Stimulated activated CD8-positive, alpha-beta memory T cell treated with anti-CD3 and anti-CD28 coated beads, Interleukin-15, amount 100 ng/mL, for 4 hours (primary cell): ENCODE measurements at places on chromosomes 6 and 20.

GRCh38 chr6:139917951-139918630 is 543.6 kb upstream of the CITED2 start:
- no peak for DNase-seq

DNA sequence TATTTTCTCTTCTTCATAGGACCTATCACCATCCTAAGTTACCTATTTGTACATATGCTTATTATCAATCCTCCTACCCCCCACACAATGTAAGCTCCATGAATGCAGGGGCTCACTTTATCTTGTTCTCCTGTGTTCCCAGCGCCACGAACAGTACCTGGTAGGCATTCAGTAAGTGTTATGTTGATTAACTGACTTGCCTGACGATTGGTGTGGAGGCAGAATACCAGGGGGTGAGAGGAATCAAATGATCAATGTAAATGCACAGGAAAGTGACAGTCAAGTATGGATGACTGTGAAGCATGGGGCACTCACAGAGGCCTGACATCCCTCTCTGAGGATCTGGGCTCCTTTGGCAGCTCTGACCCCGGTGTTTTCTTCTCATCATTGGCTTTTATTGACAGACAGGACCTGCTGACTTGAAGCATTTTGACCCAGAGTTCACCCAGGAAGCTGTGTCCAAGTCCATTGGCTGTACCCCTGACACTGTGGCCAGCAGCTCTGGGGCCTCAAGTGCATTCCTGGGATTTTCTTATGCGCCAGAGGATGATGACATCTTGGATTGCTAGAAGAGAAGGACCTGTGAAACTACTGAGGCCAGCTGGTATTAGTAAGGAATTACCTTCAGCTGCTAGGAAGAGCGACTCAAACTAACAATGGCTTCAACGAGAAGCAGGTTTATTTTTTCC is 6.1 kb upstream of the IFT52 start:
- DNase-seq, result no peak

DNA sequence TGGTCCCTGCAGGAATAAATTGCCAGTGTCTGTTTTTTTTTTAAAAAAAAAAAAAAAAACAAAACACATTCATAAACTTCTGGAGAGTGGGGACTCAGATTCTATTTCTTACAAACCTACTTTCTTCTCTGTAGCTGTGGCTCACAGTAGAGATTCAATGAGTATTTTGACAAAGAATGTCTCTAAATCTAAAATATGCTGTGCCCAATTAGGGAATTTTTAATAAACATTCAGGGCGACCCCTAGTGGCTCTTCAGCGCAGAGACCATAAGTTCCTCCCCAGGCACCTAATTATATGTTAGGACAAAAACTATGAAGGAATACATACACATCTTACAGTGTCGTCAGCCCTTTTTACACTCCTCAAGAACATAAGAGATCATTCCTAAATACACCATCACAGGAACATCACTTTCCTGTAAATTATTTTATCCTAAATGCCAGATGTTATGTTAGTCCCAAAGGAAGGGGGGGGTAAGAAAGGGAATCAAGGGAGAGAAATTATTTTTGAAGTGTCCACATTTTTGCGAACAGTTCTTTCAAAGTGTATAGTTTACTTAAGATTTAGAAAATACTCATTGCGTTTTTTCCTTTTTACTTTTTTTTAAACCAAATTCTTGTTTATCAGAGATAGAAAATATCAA is 21.8 kb upstream of the NAA20 start:
- no peak for DNase-seq

DNA sequence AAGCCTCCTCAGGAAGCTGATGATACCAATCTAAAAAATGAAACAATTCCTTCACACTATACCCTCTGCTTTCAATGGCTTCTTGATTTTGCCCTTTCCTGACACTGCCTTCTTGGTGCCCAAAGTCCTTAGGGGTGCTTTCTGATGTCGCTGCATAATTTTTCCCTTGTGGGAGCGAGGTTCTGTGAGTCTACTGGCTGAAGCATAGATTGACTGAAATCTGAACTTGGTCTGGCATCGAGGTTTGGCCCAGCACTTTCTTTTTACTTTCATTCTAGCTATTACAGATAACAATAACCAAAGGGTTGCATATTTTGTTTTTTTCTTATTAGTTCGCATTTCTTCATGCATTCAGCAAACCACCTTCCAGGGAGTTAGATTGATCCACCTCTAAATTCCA is 65.8 kb downstream of the E2F3 start:
- DNase-seq, result no peak

DNA sequence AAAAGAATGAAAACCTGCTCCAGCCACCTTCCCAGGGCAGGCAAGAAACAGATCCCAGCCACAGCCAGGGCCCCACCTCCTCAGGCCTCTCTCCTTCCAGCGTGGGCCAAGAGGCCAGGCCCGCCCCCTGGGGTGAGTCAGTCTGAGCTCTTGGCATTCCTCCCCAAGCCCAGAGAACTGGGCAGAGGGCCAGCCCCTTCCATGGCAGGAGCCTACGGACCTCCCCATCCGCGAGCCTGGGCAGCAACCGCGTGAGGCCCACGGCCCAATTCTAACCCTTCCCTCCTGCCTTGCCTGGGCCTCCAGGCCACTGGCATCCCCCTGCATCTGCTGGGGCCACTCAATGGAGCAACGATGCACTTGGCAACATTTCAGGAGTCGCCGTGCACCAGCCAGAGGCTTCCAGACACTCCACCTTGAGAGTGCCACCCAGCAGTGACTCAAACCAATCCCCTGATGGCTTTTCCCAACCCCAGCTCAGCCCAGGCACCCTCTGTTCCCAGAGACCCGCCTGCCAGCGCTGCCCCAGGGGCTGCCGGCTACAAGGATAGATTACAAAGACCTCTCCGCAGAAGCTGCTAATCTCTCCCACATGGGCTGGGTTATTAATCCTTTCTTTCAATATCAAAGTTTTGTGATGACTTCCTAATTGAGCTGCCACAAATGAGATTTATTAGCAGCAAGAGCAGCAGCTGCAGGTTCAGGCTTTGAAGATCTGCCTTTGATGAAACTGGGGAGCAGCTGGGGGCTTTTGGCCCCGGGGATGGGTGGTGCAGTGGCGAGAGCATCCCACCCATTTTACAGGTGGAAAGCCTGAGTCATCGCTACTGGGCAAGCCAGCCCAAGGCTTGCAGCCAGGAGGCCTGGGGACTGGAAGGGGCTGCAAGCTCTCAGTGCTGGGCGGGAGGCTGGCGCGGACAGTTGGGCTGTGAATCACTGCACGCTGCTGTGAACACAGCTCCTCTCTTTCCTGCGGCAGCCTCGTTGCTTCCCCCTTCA is 85.7 kb downstream of the NFATC2 start:
- no peak for DNase-seq

DNA sequence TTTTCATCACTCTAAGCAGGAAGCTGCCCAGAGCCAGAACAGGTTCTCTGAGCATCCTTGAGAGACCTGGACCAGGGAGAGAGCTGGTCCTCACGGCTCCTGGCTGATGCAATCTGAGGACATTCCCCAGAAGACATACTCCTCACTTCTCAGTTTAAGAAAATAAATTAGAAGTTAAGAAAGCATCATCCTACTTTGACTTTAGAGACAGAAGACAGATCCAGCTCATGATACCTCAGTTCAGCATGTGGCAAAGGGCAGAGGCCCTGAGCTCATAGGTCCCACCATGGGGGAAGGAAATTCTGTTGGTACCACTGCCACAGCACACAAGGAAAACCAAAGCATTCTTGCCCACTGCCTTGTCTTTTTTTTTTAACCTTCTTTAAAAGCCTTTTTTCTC is 378.1 kb upstream of the JARID2 start:
- DNase-seq, result no peak

DNA sequence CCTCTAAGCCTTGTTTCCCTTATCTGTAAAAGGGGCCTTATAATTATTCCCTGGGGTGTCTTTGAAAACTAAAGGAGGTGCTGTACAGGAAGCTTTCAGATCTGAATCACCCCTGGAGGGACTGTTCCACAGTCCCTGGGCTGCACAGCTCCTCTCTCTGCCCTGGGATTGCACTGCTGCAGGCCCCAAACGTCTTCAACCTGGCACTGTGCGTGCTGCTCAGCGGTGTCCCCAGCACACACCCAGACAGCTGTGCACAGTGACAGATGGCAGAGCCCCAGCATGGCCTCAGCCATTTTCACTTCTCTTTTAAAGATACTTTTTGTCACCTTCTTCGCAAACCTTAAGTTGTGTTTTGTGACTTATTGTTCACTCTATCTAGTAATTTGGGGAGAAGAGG is 50.7 kb upstream of the INSM1 start:
- DNase-seq, result no peak

DNA sequence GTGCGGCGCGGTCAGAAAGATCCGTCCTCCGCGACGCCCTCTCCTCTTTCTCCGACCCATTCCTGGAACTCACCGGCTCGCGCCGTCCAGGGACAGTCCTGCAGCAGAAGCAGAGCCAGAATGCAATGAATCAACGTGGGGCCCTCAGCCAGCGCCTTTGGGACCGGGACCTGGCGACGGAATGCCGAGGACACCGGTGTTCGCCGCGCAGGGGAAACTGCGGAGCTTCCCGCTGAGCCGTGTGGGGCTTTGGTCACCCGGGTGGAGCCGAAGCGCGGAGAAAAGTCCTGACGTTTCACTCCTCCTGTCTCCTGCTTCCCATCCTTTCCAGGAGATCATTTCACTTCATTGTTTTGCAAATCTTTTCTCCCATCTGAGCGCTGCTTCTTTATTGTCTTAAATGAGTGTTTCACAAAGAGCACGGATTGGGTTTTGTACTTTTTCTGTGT is 26.5 kb downstream of the ULBP1 start:
- DNase-seq, result no peak

DNA sequence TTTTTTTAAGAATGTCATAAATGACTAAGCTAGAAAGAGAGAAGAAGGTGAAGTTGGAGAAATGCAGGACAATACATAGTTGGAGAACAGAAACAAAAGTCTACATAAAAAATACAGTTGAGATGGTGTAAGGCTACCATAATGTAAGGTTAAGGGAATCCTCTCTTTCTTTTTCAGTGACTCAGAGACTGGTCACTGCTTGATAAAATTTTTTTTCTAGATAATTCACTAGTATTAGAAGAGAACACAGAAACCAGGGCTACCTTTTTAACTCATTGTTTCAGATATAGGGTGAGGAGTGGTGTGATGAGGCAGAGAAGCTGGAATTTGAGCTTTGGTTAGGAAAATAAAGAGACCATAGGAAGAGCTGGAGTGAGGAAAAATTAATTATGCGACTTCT is 18.2 kb upstream of the EDN1 start:
- no peak for DNase-seq

GRCh38 chr6:105503641-105504040 is 100.8 kb upstream of the PREP start:
- DNase-seq, result no peak

DNA sequence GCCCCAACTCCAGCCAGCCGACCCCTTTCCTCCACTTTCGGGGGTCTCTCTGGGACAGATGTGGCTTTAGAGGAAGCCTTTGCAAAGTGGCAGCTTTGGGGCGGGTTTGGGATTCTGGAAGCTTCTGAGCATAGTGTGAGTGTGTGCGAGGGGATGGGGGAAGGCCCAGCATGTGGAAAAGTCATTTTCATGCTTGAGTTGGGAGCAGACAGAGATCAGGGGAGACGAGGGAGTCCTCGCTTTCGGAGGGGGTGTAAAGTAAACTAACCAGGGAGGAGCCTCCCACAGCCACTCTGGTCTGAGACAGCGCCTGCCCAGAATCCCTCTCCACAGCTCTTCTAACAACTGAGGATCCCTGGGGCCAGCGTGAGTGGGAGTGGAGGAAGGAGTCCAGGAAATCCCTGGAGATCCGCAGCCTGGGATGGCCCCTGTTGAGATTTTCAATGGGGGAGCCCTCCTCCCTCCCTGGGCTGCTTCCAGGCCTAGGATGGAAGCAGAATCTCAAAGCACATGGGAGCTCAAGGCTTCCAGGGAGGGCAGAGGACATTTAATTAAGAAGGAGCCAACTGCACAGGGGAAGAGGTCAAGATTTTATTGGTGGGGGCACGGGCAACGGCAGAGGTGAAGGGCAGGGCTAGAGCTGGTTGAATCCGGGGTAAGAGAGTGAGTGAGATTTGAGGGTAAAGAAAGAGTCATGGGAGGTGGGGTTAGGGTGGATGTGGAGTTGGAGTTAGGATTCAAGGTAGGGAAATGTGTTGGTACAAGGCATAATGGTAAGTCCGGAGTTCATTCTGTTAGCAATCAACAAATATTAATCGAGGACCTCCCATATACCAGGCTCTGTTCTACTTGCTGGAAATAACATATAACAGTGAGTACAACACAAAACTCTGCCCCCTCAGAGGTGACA is 102.3 kb upstream of the FOXP4 start:
- DNase-seq, result no peak

DNA sequence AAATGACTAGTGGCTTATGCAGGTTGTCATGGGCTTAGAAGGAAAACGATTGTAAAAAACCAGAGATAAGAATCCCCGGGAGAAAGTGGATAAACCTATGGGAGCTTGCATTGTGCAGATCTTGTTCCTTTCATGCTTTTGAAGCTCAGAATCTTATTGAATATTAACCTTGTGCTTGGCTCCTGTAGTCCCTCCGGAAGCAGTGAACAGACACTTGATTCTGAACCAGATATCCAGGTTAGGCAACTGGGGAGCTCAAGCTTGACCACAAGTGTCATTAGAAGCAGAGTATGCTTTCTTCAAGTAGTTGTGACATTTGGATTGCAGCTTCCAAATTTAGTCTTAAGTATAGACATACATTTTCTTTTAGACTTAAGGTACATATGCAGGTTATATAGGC is 212.6 kb upstream of the MOCS1 start:
- DNase-seq, result no peak

DNA sequence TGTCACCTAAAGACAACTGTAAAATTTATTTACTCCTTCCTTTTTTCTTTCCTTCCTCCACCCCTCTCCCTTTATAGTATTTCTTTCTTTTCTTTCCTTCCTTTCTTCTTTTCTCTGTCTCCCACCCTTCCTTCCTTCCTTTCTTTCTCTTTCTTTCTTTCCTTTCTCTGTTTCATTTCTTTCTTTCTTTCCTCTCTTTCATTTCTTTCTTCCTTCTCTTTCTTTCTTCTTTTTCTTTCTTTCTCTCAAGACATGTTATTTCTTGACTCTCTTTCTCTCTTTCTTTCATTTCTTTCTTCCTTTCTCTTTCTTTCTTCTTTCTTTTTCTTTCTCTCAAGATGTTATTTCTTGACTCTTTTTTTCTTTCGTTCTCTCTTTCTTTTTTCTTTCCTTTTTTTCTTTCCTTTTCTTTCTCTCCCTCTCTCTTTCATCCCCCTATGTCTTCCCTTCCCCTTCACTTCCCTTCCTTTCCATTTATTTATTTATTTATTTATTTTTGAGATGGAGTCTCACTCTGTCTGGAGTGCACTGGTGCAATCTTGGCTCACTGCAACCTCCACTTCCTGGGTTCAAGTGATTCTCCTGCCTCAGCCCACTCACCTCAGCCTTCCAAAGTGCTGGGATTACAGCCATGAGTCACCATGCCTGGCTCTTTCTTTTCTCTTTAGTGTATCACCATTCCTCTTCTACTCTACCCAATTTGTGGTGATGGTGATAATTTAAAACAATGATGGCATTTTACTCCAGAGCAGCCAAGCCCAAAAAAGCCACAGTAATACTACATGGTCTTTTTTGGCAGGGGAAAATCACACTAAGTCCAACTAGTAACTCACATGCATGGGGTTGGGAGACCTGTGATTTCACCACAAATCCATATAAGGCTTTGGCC is 188.2 kb downstream of the ADGRG6 start:
- DNase-seq, result no peak
